NCI-H774 (cell line): ENCODE measurements at places on chromosomes 3 and 15.

DNA sequence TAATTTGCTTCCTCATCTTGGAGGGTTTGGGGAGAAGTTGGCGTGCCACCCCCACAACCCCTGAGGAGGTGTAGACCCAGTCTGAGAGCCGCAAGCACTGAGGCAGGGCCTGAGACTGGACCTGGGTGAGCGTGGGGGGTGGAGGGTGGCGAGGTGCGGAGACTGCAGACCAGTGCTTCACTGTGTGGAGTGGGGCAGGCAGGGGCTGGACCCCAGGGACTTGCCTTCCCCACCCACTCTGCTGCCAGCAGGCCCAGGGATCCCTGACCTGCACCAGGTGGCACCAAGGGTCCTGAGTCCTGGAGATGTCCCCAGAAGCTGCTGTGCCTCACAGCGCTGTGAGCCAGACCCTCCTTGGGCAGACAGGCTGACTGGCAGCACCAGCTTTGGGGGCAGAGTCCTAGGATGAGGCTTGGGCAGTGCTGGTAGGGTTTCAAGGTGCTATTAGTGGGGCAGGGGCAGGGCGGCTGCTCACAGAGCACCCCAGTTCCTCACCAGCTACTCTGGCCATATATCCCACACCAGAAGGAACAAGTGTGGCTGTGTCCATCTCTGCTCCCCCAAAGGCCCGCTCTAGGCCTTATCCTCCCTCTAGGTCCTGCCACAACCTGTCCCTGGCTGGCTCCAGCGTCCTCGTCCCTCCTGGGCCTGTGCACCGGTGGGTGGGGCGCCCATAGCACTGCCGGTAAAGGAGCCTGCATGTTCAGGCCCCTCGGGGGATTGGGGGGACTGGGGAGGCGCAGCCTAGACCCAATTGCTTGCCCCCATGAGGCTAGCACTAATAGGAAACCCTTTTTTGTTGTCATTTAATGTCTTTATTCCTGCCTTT is 11.8 kb downstream of the ZBTB47 start:
- DNase-seq = no peak

- no peak for DNase-seq
These were observed 1.4 kb downstream of the ST6GAL1 start for GRCh38 chr3:186931532-186932280.

GRCh38 chr3:50521572-50521971 is 18.1 kb upstream of the CACNA2D2 start:
- DNase-seq = no peak

DNA sequence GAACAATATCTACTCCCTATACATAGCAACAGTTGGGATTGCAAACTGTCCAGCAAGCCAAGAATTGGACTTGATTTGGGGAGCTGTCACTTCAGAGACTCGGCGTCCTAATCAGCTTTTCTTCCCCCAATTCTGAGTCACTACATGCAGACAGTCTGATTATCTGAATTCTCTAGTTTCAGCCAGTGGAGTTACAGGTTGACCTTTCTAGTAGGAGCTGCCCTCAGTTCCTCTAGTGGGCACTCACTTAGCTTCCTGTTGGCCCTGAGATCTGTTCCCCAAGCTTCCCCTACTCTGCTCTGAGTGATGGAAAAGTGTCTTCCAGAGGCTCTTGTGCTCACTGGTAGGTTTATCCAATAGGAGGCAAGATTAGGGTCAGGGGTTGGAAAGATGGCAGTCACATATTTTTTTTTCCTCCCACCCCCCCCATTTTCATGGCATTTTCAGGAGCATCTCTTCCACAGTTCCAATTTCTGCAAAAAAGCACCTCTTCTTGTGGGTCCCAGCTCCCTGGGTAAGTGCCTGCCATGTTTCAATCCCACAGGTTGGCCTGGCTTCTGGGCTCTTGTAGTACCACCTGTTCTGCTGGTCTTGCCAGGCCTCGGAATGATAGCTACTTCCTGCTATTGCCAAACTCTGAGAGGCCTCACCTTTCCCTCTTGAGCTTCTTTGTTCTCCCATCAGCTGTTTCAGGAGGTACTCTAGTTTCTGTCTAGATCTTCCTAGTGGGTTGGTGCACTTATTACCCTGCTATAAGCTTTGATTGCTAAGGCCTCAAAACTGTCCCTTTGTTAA is 182.2 kb downstream of the RAP2B start:
- DNase-seq = no peak

DNA sequence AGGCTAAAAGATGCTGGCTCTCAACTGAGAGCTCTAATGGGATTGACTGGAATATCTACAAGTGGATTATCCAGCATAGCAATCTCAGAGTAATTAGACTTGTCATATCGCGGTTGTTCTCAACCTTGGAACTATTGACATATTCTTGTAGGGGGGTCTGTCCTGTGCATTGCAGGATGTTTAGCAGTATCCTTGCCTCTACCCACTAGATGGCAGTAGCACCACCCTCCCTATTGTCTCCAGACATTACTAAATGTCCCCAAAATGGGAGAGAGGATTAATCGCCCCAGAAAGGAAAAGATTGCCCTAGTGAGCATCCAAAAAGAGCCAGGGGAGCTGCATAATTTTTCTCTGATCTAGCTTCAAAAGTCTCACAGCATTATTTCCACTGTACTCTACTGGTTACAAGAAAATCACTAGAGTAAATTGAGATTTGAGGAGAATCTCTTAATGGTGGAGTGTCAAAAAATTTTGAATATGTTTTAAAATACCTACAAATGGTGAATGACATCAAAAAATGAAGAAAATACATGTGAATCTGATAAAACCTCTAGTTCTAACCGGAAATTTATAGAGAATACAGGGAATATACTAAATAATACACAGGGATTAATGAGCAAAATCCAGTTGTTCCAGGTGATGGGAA is 388.2 kb upstream of the AGTR1 start:
- no peak for DNase-seq

GRCh38 chr3:150238995-150239619 is 169.0 kb upstream of the TSC22D2 start:
- DNase-seq = peak; percentile 62

- DNase-seq = no peak
These were observed 365.3 kb upstream of the KCNMB2 start for GRCh38 chr3:178170698-178171535.

DNA sequence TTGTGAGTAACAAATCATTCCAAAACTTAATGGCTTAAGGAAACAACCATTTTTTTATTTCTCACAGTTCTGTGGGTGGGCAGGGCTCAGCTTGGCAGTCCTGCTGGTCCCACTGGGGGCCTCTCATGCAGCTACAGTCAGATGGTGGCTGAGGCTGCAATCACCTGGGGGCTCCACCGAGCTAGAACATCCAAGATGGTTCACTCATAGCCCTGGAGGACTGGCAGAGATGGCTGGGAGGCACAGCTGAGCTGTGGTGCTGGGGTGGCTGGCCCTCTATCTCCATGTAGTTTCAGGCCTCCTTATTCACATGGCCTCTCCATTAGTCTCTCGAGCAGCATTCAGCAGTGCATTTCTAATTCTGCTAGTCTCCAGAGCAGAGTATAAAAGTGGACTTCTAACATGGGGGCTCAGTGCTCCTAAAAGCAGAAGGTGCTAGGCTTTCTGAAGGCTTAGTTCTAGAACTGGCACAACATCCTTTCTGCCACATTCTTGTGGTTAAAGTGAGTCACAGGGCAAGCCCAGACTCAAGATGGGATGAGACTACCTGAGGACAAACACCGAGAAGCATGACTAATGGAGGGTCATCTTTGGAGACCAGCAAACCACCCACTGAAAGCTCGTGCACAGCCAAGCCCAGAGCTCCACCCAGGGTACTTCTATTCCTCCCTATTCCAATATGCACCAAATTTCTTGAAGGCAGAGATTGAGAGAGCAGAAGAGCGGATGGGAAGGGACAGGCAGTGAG is 6.3 kb downstream of the CAV3 start:
- no peak for DNase-seq

DNA sequence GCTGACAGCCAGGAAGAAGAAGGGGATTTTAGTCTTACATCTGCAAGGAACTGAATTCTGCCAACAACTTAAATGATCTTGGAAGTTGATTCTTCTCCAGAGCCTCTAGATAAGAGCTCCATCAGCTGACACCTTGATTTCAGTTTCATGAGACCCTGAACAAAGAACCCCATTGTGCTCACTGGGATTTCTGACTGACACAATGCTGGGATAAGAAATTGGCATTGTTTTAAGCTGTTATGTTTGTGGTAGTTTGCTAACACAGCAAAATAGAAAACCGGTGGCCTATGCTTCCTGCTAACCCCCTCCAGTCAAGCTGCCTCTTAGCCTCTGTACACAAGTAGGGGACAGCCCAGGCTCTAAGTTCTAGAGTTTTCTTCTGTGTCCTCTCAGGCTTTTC is 36.2 kb downstream of the MASP1 start:
- DNase-seq = no peak
